Stimulated activated CD4-positive, alpha-beta T cell treated with anti-CD3 and anti-CD28 coated beads, Interleukin-4, amount 100 ng/mL, for 48 hours (primary cell): ENCODE measurements at places on chromosomes 7 and 10.
A peak's percentile ranks its signal among the peaks of the same experiment; 100 is the strongest.

- no peak for DNase-seq
These were observed 617.2 kb downstream of the GRM8 start for GRCh38 chr7:126635545-126635944.

- peak; percentile 21 for DNase-seq
These were observed 14.0 kb downstream of the LRGUK start for GRCh38 chr7:134140889-134141867.

DNA sequence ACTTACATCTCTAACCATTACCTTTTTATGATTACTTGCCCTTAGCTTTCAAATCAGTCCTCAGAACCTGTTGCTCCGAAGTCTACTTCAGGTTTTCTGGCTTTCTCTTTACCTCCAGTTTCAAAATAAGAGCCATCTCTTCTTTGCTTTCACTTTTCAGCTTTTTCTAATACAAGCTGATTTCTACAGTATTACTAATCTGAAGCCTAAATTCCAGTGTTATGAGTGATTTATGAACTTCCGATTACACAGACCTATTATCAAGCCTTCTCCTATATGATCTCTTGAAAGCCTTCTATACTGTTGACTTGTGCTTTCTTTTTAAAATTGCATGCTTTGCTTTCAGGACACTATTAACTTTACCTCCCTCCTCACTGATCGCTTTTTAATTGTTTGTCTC lies 1307.8 kb upstream of the CELF2 start:
- no peak for DNase-seq

- DNase-seq = no peak
These were observed 290.8 kb downstream of the EXOC4 start for GRCh38 chr7:133543657-133544056.

DNA sequence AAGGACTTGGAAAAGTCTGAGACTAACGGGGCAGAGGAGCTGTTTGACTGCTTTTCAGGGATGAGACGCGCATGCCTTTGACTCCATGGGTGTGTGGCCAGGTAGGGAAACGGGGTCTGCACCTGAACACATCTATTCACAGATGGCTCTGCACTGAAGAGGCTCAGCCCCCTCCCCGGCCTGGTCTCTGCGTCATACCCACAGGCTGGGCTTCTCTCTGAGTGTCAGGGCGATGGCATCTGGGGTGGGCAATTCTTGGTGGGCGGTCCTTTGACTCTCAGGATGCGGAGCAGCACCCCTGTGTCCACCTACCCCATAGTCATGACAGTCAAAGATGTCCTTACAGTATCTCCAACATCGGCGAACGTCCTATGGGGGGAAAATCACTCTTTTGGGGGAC lies 23.0 kb downstream of the PFKP start:
- no peak for DNase-seq

DNA sequence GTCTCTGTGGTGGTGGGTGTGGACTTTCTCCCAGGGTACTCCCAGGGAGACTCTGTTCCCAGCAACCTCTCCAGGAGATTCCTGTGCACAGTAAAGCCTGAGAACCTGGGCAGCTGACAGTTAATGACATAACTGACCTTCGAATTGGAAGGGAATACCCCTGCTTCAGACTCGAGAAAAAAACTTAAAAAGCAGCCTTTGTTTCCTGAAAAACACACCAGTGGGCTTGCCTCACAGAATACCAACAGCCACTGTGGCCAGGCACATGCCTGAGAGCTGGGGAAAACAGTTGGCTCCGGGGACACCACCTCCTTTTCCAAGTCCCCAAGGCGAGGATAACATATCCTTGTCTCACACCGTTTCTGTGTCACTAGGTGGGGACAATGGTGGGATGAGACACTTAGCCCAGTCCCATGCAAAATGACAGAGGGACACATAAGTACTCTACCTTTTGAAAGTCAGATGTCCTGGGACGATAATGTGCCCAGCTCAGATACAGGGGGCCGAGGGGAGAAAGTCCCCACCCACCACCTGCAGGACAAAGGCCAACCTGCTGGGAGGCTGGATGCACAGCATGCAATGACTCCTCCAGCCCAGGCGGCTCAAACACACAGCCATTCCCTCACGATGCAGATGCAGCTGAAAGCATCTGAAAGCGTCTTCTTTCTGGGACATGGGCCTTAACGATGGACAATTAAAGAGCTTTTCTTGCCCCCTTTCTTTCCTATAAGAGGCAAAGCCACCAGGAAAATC lies 65.6 kb downstream of the HIPK2 start:
- DNase-seq = no peak

GRCh38 chr10:71589617-71590551 lies 129.7 kb downstream of the C10orf105 start:
- no peak for DNase-seq

GRCh38 chr7:116446212-116446855 lies 53.2 kb upstream of the CAV2 start:
- no peak for DNase-seq

- no peak for DNase-seq
These were observed 157.4 kb downstream of the ST7 start for GRCh38 chr7:117110480-117111315.

DNA sequence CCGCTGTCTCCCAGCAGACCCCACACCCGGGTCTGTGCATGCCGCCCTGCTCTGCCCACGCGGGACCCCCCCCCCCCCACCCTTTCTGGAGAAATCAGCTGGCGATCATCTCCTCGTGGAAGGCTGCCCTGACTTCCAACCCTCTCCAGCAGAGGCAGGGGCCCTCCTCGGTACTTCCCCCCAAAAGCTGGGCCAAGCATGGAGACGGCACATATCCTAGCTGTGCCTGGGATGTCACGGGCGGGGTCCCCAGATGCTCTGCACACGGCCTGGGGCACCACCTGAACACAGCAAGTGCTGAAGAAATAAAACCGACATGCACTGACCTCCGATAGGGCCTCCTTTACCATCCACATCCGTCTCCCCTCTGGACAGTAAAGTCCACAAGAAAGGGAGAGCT lies 96.0 kb downstream of the DIP2C start:
- no peak for DNase-seq
